ENCODE measurements at places on chromosomes 7 and 10.

GRCh38 chr10:19169684-19170083, 121.1 kb downstream of the MALRD1 start:
- no peak for DNase-seq

- DNase-seq = no peak
Observed at GRCh38 chr7:70694434-70694970, 437.4 kb upstream of the GALNT17 start.

DNA sequence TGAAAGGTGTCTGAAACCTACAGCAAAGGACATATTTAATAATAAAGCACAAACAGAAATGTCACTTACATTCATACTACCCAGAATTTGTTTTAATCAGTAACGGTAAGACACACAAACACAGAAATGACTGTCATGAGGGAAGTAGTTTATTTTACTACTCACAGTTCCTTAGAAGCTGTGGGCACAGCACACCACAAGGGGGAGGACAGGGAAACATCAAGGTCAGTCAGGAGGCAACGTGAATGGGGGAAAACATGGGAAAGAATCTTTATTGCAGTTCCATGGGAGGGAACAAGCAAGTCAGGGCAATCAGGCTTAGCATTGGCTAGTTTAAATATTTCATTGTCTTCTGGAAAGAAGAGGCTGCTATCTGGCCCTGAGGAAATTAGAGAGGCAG, 123.8 kb upstream of the PDSS1 start:
- DNase-seq = no peak

- DNase-seq = no peak
Observed at GRCh38 chr10:117470733-117471132, 71.8 kb upstream of the EMX2 start.

Data from T follicular helper cell (primary cell).